ENCODE measurements at places on chromosomes 11 and 22.

- no peak for DNase-seq
Observed at GRCh38 chr11:44893308-44893822, 57.3 kb downstream of the TP53I11 start.

DNA sequence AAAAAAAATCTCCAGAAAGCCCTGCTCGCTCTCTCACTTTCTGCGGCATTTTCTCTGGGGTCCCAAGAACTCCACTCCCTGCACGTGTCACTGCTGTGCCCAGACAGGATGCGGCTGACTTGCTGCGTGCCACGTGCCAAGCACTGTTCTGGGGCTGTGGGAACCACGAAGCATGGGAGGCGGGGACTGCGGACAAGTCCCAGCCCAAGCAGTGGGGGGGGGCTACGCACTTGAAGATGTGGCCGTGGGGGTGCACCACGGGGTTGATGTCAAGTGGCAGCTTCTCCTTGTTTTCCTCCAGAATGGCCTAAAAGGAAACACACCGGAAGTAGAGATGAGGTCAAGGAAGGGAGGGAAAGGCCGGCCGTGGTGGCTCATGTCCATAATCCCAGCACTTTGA is 10.8 kb downstream of the TTLL12 start:
- DNase-seq, result no peak

GRCh38 chr11:2806351-2807024 is 79.1 kb downstream of the CDKN1C start:
- DNase-seq, result peak; percentile 6

DNA sequence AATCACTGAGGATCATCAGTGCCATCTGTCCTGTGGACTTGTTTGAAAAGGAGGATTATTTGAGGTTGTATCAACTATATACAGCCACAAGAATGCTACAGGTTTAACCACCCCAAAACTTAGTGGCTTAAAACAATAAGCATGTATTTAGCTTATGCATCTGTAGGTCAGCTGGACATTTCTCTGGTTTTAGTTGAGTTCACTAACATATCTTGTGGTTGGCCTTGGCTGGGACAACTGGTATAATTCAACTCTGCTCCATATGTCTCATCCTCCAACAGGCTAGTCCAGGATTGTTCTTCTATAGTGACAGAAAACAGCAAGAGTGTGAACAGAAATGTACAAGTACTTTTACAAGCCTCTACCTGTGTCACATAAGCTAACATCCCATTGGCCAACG is 49.9 kb upstream of the SOX6 start:
- no peak for DNase-seq

DNA sequence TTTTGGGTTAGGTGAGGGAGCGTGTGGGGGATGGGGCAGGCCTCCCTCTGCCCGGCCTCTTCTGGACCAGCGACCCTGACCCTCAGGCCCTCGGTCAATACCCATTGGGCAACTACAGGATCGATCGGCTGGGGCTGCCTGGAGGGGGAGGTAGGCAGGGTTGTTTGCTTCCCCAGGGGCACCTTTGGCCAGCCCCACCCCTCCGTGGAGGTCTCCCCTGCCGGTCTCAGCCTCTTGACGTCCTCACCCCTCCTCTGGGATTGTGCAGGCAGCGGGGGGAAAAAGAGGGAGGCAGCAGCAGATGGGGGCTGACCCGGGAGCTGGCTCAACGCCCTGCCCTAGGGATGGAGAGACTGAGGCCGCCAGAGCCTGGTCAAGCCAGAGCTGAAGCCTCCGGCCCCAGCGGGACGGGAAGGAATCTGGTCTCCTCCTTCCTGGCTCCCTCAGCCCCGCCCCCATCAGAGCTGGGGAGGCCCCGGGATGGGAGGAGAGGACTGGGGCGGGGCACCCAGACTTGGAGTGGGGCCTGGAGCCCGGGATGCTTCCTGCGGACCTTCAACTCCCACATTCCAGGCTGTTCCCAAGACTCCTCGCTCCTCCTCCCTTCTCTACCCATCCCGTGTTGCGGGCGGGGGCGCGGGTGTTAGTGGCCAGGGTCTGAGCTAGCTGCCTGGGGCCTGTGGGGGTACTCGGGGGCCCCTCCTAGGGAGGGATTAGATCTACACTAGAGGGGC is 14.4 kb upstream of the CDC42EP1 start:
- DNase-seq, result no peak

DNA sequence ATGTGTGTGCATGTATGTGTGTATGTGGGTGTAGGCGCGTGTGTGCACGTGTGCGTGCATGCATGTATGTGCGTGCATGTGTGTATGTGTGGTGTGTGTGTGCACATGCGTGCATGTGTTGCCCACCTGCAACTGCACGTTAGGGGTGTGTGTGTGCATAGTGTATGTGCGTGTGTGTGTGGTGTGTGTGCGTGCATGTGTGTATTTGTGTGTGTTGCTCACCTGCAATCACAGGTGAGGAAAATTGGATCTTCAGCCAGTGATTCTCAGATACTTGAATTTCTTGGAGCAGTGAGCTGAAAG is 54.3 kb downstream of the ST14 start:
- DNase-seq, result no peak

DNA sequence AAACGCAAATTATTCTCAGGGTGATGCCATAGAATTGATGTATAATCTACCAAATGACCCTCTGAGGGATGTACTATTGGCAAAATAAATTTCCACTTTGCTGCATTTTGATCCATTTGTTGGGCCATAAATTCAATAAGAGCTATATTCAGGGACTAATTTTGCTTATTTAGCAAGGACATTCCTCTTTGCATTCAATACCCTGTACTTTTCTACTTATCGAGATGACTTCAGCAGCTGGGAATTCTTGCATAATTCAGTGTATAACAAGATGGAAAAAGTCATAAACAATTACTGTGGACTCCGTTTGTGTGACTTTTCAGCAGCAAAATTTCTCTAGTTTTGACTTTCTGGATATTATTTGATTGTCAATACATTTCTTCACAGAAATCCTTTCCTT is 744.7 kb upstream of the CCDC179 start:
- no peak for DNase-seq

DNA sequence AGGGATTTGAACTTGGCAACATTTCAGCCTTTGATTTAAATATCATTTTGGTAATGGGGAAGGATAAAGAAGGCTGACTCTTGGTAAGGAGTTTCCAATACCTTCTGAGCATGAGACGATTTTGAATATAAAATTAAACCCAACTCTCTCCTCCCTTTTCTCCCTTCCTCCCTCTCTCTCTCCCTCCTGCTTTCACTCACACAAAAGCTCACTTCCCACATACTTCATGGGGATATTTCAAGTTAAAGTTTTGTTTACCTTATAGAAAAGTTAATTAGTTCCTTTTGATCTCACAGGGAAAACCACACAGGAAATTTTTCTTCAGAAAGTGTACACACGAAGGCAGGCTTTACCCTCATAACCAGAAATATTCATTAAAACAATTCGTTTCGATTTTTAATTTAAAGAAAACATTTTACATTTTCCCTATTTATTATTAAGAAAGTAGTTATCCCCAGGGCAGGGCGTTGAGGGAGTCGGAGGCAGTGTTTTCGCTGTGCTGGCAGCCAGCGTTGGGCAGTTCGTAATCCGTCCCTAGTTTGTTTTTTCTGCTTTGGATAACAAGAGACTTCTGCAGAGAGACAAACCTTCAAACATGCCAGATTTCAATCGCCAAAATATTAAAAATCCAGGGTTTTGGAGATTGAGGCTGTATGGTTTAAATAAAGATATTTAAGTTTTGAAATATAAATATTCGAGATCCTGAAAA is 25.3 kb upstream of the ALX4 start:
- DNase-seq, result no peak

- DNase-seq, result no peak
Observed at GRCh38 chr11:134724779-134725140, 312.7 kb upstream of the B3GAT1 start.

DNA sequence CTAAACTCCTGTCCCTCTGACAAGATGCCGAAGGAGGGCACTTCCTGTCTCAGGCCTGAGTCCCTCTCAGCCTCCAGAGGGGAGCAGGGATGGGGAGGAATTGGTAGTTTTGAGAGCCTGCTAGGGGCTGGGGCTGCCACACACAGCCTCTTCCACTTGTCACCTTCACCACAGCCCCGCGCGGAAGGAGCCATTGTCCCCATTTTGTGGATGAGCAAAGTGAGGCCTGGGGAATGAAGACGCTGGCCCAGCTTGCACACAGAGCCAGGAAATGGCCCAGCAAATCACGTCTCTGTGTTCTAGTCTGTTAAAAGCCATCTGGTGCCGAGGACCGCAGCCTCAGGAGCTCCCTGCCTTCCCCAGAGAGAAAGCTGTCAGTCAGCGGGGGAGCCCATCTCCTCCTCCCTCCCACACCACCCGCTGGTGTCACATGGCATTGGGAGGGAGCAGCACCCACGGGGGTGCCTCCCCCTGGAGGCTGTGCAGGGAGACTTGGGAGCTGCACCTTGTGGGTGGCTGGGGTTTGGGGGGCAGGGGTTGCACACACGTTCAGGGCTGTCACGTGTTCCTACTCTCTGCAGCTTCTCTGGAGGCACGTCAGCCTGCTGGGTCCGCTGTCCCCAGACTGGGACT is 34.6 kb downstream of the RASD2 start:
- no peak for DNase-seq

- DNase-seq, result no peak
Observed at GRCh38 chr11:101100601-101101000, 29.0 kb downstream of the PGR start.

DNA sequence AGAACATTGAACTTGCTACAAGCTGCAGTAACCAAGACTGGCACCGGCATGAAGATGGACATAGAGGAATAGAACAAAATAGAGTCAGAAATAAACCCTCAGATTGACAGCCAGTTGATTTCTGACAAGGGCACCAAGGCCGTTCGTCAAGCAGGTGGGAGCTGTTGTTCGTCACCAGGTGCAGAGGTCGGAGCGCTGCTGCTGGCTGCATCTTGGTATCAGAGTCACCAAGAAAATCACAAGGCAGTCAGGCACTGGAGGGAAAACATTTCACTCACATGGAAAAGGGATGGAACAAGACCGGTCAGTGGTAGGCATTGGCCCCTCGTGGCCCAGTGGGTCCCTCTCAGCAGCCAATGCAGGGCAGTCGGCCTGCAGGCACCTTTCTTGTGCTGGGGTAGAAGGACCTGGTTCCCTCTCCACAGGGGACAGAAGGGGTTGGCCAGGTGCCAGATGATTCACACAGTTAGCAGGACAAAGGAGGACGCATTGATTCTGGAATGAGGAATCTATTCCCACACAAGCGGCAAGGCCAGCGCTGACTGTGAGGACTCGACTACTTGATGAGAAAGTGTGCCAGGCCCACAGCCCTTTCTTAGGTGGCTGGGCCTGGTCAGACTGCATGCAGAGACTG is 115.8 kb upstream of the FGF3 start:
- no peak for DNase-seq

GRCh38 chr11:61967116-61967923 is at the start of gene FTH1:
TSS of gene FTH1 (minus strand) at chr11:61967634. CDS start at chr11:61967425, 209 bp downstream.
- peak; percentile 94 for DNase-seq

- no peak for DNase-seq
Observed at GRCh38 chr11:63609971-63610580, 4.2 kb downstream of the PLAAT3 start.

GRCh38 chr22:44972363-44973083 is 37.3 kb downstream of the PHF21B start:
- DNase-seq, result no peak

- no peak for DNase-seq
Observed at GRCh38 chr22:22487869-22488597, 20.5 kb downstream of the ZNF280B start.

DNA sequence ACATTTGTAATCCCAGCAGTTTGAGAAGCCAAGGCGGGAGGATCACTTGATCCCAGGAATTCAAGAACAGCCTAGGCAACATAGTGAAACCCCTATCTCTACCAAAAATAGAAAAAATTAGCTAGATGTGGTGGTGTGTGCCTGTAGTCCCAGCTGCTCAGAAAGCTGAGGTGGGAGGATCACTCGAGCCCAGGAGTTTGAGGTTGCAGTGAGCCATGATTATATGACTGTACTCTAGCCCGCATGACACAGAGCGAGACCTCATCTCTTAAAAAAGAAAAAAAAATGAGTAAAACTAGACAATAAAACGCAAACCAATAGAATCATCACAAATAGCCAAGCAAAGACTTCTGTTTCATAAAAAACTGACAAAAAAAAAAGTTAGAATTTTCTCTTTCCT is 21.8 kb downstream of the NUCB2 start:
- DNase-seq, result no peak

DNA sequence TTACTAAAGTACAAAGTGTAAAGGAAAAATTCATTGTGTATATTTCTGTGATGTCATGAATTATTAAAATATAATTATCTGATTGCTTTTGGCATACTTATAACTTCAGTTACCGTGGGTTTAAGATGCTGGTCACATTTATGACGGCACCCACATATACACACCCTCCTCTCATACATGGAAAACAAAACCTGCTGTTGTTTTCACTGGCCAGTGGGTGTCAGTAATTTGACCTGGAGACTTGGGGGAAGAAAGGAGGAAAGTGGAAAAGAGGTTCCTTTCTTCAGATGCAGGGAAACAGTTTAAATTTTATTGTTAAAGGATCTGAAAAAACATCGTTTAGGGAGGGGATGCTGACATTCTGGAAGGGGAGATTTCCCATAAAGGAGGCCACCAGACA is 742 bp upstream of the BBOX1 start:
- no peak for DNase-seq

- peak; percentile 30 for DNase-seq
Observed at GRCh38 chr11:124717786-124718651, 21.7 kb upstream of the NRGN start.

DNA sequence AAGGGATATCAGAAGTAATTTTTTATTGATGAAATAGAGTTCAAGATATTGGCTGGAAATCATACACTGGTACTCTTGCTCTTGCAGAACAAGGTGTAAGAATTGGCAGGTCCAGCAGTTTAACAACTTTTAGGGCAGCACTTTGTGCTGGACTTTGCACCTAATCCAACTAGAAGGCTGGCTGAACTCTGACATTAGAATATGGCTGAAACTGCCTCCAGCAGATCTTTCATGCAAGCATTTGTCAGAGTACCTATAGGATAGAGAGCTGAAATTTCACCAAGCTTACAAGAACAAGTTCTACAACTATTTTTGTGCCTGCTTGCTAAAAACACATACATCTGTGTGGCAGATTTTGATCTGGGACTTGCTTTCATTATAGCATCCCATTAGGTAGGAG is 17.2 kb downstream of the HPS5 start:
- DNase-seq, result no peak

GRCh38 chr11:29612423-29612822 is 404.4 kb downstream of the KCNA4 start:
- no peak for DNase-seq

GRCh38 chr11:128931668-128932067 is 11.0 kb downstream of the TP53AIP1 start:
- DNase-seq, result no peak

GRCh38 chr11:126440276-126440675 is 84.8 kb downstream of the ST3GAL4 start:
- no peak for DNase-seq
